ENCODE measurements at places on chromosomes 1 and 21.

DNA sequence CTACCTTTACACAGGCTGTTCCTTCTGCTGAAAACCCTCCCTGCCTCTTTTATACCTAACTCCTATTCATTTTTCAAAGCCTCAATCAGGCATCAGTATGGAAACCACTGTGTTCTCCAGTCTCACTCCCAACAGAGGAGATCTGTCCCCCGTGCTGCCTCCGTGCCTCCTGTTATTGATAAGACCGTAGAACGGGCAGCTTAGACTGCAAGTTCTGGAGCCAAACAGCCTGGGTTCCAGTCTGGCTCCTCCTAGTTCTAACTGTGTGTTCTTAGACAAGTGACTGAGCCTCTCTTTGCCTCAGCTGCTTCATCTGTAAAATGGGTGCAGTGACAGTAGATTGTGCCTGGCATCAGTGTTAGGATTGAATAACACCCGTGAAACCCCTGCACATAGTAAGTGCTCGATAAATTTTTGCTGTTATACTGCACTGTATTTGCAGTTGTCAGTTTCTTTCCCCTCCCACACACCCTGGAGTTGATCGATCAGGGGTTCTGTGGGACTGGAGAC is 17.0 kb upstream of the IFFO2 start:
- H3K27me3 ChIP-seq = peaks cover 2% of the 10 kb centered on the region
- no peaks in the 10 kb centered on the region for H3K36me3 ChIP-seq
- no peak overlapping the region for H3K4me3 ChIP-seq
- DNase-seq = no peak

DNA sequence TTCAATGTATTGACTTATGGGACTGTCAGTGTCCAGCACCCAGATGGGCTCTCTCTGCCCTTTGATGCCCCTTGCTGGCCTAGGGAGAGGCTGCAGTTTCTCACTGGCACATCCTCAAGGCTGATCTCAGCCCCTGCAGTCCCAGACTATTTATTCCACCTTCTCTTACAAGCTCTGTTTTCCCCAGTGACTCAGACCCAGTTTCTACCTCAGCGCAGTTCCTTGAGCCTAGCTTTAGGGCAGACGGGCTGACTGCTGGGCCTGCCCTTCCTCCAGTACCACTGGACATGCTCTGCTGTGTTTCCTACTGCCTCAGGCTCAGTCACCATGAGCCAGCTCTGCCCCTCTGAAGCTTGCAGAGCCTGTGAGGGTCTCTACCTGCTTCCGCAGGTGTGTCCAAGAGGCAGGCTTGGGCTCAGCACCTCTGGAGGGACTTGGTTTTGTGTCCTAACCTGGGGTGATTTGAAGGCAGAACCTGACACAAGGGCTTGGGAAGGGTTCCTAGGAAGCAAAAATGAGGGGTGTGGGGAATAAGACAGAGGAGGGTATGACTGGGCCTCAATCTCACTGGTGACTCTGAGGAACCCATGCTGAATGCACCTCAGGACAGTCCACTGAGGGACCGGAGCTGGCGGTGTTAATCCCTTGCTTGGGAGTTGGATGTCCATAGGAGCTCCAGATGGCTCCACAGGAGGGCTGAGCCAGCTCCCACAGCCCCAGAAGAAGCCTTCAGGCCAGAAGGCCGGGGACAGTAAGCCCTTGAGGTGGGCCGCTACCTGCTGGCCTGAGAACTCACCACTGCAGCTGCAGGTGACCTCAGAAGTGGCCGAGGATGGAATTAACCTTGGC is 689.9 kb downstream of the MATN1 start:
- no peak overlapping the region for H3K4me3 ChIP-seq
- peaks cover 5% of the 10 kb centered on the region for H3K4me1 ChIP-seq
- peaks cover 9% of the 10 kb centered on the region for H3K36me3 ChIP-seq
- H3K27ac ChIP-seq = no peak overlapping the region

- no peak overlapping the region for H3K27ac ChIP-seq
- no peak for DNase-seq
- H3K4me3 ChIP-seq = no peak overlapping the region
- H3K4me1 ChIP-seq = peaks cover 7% of the 10 kb centered on the region
- H3K27me3 ChIP-seq = peaks cover 25% of the 10 kb centered on the region
These were observed 24.7 kb upstream of the DISP1 start for GRCh38 chr1:222790115-222790514.

GRCh38 chr1:198318085-198318484 is 161.3 kb downstream of the NEK7 start:
- H3K36me3 ChIP-seq = peaks cover 9% of the 10 kb centered on the region
- no peak overlapping the region for H3K27ac ChIP-seq
- no peak overlapping the region for H3K4me3 ChIP-seq
- DNase-seq = no peak
- H3K27me3 ChIP-seq = peaks cover 41% of the 10 kb centered on the region

DNA sequence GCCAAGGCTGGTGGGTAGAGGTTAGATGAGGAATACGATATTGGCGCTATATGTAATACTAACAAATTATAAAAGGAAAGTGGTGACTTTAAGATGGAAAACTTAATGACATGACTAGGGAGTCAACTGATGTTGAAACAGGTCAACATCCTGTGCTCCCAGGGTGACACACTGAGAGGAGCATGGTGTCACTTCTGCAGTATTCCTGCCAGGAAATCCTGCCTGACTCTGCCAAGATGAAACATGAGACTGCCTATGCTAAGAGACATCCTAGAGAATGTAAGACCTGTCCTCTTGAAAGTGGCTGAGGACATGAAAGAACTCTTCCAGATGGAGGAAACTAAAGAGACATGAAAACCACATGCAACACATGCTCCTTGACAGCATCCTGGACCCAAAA is 65.0 kb upstream of the KCND3 start:
- no peaks in the 10 kb centered on the region for H3K4me1 ChIP-seq
- no peak overlapping the region for H3K4me3 ChIP-seq
- no peaks in the 10 kb centered on the region for H3K27me3 ChIP-seq

DNA sequence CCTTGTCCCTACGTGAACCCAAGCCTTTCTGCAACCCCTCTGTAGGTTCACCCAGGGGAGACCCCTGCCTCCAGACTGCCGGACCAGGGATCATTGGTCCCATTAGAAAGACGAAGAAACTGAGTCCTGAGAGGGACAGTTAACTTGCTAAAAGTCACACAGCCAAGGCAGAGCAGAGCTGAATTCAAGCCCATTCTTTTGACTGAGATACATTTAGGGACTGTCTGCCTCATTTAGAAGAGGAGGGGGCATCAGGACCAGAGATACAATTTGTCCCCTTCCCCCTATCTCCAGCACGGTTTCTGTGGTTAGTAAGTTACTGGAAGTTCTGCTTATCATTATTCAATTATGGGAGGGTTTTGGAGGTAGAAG is 19.1 kb downstream of the KCNQ4 start:
- peak overlapping the region; percentile 64 for H3K4me3 ChIP-seq
- no peak for DNase-seq
- peaks cover 56% of the 10 kb centered on the region for H3K4me1 ChIP-seq
- peaks cover 15% of the 10 kb centered on the region for H3K27me3 ChIP-seq
- no peaks in the 10 kb centered on the region for H3K36me3 ChIP-seq
- H3K27ac ChIP-seq = peak overlapping the region; percentile 70

DNA sequence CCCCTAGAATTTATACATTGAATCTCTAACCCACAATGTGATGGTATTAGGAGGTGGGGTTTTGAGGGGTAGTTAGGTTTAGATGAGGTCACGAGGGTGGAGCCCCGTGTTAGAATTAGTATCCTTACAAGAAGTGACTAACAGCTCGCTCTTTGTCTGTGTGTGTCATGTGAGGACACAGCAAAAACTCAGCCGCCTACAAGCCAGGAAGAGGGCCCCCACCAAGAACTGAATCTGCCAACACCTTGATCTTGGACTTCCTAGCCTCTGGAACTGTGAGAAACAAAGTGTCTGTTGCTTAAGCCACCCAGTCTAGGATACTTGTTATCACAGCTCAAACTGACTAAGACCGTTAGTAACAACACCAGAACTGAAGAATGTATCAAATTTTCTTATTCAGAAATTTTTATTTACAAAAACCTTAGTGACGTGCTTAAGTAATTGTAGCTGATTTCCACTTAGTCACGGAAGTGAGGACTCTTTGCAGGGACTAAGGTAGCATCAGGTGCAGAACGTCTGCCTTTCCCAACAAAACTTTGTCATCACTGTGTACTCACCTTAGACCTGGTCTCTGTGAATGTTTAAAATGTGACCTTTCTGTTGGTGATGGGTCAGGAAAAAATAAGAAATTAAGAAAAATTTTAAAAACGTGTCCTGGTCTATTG is 24.5 kb upstream of the LRRC8C start:
- peaks cover 8% of the 10 kb centered on the region for H3K4me1 ChIP-seq
- H3K27me3 ChIP-seq = no peaks in the 10 kb centered on the region
- no peak for DNase-seq
- H3K27ac ChIP-seq = no peak overlapping the region

- no peak for DNase-seq
- H3K36me3 ChIP-seq = peaks cover 3% of the 10 kb centered on the region
- no peaks in the 10 kb centered on the region for H3K27me3 ChIP-seq
- no peak overlapping the region for H3K4me3 ChIP-seq
These were observed 10.6 kb downstream of the CBR1 start for GRCh38 chr21:36080386-36080785.

- DNase-seq = no peak
- H3K27ac ChIP-seq = no peak overlapping the region
- H3K4me3 ChIP-seq = no peak overlapping the region
- no peaks in the 10 kb centered on the region for H3K36me3 ChIP-seq
- H3K27me3 ChIP-seq = no peaks in the 10 kb centered on the region
These were observed 15.6 kb upstream of the ATP1B1 start for GRCh38 chr1:169090900-169091311.

DNA sequence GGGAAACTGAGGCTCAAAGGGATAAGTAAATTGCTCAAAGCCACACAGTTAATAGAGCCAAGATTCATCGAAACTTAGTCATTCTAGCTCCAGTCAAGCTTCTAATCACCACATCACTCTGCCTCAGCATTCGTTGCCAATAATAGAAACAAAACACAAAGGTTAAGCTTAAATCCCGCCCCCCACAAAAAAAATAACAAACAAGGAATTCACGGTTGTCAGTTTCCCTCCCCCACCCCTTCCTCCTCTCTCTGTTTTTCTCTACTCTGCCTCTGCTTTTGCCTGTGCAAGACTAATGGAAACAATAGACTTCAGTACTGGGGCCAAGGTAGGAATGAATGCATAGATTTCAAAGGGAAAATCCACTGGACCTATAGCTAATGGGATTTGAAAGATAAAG is 70.7 kb upstream of the ZNF644 start:
- no peaks in the 10 kb centered on the region for H3K27me3 ChIP-seq
- no peak overlapping the region for H3K4me3 ChIP-seq
- no peak overlapping the region for H3K27ac ChIP-seq
- peaks cover 11% of the 10 kb centered on the region for H3K4me1 ChIP-seq
- peaks cover 32% of the 10 kb centered on the region for H3K36me3 ChIP-seq
- DNase-seq = no peak

DNA sequence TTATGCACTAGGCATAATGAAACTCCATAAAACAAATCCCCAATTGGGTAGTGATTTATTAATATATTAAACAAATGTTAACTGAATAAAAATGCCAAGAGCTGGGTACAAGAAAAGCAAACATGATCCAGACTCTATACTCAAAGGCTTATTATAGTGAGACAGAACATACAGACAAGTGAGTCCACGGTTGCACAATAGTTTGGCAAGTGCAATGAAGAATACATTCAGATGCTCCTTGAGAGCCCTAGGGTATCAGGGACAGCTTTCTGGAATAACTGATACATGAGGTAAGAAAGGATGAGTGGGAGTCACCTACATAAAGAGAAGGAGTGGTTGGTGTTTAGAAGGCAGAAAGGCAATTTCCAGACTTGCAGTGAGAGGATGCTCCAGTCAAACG is 85.1 kb downstream of the VAV3 start:
- H3K36me3 ChIP-seq = no peaks in the 10 kb centered on the region
- DNase-seq = no peak
- no peaks in the 10 kb centered on the region for H3K27me3 ChIP-seq
- no peak overlapping the region for H3K4me3 ChIP-seq

- H3K27ac ChIP-seq = no peak overlapping the region
- H3K36me3 ChIP-seq = no peaks in the 10 kb centered on the region
- DNase-seq = no peak
- H3K4me3 ChIP-seq = no peak overlapping the region
These were observed 103.8 kb downstream of the EPHB2 start for GRCh38 chr1:22814176-22815042.

GRCh38 chr1:216450227-216450626 is 27.0 kb upstream of the USH2A start:
- no peak overlapping the region for H3K4me3 ChIP-seq
- H3K27me3 ChIP-seq = no peaks in the 10 kb centered on the region
- no peaks in the 10 kb centered on the region for H3K36me3 ChIP-seq
- H3K27ac ChIP-seq = no peak overlapping the region
- no peaks in the 10 kb centered on the region for H3K4me1 ChIP-seq

GRCh38 chr1:71390518-71390917 is 309.7 kb upstream of the ZRANB2 start:
- DNase-seq = no peak
- H3K27me3 ChIP-seq = peaks cover 51% of the 10 kb centered on the region
- peaks cover 18% of the 10 kb centered on the region for H3K4me1 ChIP-seq
- H3K27ac ChIP-seq = no peak overlapping the region

- H3K4me3 ChIP-seq = no peak overlapping the region
- no peak for DNase-seq
- no peaks in the 10 kb centered on the region for H3K36me3 ChIP-seq
- H3K4me1 ChIP-seq = peaks cover 17% of the 10 kb centered on the region
- no peaks in the 10 kb centered on the region for H3K27me3 ChIP-seq
These were observed 637 bp upstream of the MYBPHL start for GRCh38 chr1:109307274-109308021.

GRCh38 chr1:108096089-108096488 is 104.1 kb downstream of the SLC25A24 start:
- DNase-seq = no peak
- H3K4me1 ChIP-seq = no peaks in the 10 kb centered on the region
- H3K27ac ChIP-seq = no peak overlapping the region
- no peaks in the 10 kb centered on the region for H3K27me3 ChIP-seq
- H3K36me3 ChIP-seq = no peaks in the 10 kb centered on the region

- H3K27me3 ChIP-seq = no peaks in the 10 kb centered on the region
- H3K4me3 ChIP-seq = no peak overlapping the region
- DNase-seq = no peak
- no peak overlapping the region for H3K27ac ChIP-seq
These were observed 167.6 kb downstream of the BRINP2 start for GRCh38 chr1:177338376-177338775.

- no peak for DNase-seq
- no peaks in the 10 kb centered on the region for H3K27me3 ChIP-seq
- H3K36me3 ChIP-seq = no peaks in the 10 kb centered on the region
- no peak overlapping the region for H3K4me3 ChIP-seq
- H3K4me1 ChIP-seq = no peaks in the 10 kb centered on the region
These were observed 1342.2 kb downstream of the PLA2G4A start for GRCh38 chr1:188170935-188171334.

DNA sequence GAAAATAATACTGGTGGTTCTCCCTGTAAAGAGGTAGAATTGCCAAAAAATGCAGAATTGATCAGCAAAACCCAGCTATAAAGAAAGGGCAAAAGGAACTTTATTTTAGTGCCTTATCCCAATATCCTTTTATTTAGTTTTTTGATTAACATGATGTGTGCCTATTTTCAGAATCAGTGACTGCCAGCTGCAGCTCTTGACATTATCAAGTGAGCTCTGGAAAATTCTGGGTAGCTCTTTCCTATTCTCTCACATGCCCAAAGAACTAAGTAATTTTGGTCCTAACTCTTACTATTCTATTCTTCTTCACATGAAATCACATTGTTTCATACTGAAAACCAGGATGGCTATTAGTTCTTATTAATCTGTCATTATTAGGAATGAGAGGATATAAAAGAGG is 22.1 kb downstream of the WNT2B start:
- H3K36me3 ChIP-seq = no peaks in the 10 kb centered on the region
- H3K27ac ChIP-seq = no peak overlapping the region
- H3K27me3 ChIP-seq = no peaks in the 10 kb centered on the region
- H3K4me1 ChIP-seq = peaks cover 8% of the 10 kb centered on the region

All from WTC11 (cell line).